ENCODE measurements at places on chromosomes 11 and 22.

- DNase-seq = no peak
Observed at GRCh38 chr11:110757066-110757465, 44.8 kb upstream of the ARHGAP20 start.

- no peak for DNase-seq
Observed at GRCh38 chr11:61046833-61047232, 55.5 kb upstream of the CD5 start.

DNA sequence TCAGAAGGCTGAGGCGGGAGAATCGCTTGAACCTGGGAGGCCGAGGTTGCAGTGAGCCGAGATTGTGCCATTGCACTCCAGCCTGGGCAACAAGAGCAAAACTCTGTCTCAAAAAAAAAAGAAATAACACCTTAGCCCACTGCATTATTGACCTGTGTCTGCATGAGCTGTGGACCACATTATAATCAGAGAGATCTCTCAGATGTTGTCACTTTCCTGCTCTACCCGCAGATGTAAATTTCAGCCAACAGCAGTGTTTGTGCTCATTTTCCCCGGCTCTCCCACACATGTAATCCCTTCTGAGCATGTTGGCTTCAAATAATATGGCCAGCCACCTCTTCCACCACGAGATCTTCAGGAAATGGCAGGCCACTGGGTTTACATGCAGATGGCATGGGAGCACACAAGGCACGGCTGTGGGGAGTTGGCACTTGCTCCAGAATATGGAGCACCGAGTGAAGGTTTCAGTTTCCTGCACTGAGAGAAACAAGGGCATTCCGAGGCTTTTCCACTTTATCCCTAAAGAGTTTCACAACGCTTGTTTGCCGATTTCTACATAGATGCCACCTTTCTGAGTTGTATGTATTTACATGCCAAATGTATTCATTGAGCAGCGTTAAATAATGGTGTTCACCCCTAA, 19.7 kb downstream of the CDPF1 start:
- no peak for DNase-seq

- DNase-seq = no peak
Observed at GRCh38 chr11:27757953-27758352, 57.7 kb upstream of the BDNF start.

GRCh38 chr11:73530109-73530508, 67.8 kb downstream of the FAM168A start:
- DNase-seq = peak; percentile 9

DNA sequence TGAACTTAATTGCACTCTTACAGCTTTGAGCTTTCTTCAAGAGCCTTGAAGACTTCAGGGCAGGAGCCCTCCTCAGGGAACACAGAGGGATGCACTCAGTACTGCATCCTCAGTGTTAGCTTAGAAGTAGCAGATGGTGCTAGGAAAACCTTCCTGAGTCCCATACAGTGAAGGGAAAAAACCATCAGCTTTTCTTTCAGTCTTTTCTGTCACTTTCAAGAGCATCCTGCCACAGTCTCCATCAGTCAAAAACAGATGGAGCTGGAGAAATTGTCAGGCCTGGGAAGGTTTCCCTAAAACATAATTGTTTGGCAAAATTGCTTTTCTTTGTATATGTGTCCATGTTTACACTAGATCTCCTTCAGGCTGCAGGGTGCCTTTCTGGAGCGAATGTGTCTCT, 384.1 kb downstream of the NELL1 start:
- no peak for DNase-seq

GRCh38 chr22:33299245-33299956, 241.2 kb upstream of the SYN3 start:
- no peak for DNase-seq

Data from GDM1 (cell line).